ENCODE measurements at places on chromosomes 1 and 21.

- DNase-seq, result no peak
Measured at GRCh38 chr1:16644193-16644481, 22.6 kb downstream of the RNU1-3 start.

- DNase-seq, result no peak
Measured at GRCh38 chr1:29577512-29577911, 341.2 kb downstream of the PTPRU start.

- DNase-seq, result no peak
Measured at GRCh38 chr1:176391621-176392020, 71.4 kb upstream of the PAPPA2 start.

GRCh38 chr1:33319186-33319948 is 1.5 kb downstream of the A3GALT2 start:
- DNase-seq, result no peak

DNA sequence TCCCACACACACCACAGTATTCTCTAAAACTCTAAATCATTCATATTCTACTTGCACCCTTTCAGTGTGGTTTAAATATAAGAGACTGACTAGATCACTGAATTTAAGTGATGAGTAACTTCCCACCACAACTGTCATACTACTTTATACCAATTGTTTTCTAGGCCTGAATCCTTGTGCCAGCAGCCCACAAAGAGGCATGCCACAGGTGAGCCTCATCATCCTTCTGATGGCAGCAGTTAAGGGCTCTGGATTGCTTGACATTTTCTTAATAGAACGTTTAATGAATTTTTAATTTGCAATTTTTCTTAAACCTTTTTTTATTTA is 9.6 kb downstream of the C1orf105 start:
- DNase-seq, result no peak

GRCh38 chr1:96238426-96238825 is 483.2 kb upstream of the PTBP2 start:
- DNase-seq, result no peak

DNA sequence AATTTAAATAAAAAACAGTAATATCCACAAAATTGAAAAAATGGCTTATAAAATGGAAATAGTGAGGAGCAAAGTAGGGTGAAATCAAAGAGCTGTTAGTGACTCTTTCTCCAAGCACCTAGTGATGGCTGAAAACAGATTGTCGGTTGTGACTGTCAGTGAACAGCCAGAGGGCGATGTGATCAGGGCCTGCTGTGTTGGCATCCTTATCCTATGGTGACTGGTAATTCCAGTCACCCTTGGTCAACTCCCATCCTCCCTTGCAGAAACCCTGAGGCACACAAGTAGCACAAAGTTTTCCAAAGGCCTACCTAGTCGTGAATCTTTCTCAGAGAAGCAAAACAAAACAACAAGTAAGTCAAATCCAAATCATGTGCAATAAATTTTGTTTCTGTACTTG is 599.8 kb upstream of the CXADR start:
- no peak for DNase-seq

DNA sequence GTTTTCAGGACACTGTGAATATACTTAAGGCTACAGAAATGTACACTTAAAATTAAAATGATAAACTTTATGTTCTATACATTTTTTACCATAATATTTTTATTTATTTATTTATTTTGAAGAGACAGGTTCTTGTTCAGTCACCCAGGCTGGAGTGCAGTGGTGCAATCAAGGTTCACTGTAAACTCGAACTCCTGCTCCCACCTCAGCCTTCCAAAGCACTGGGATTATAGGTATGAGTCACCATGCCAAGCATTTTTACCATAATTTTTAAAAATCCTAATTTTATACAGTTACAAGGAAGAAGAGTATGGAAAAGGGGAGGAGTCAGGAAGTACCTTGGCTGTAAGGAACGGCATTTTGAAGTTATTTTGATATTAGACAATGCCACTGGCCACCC is 23.6 kb upstream of the ANGPTL3 start:
- no peak for DNase-seq

- no peak for DNase-seq
Measured at GRCh38 chr1:17039522-17039921, 14.3 kb downstream of the SDHB start.

DNA sequence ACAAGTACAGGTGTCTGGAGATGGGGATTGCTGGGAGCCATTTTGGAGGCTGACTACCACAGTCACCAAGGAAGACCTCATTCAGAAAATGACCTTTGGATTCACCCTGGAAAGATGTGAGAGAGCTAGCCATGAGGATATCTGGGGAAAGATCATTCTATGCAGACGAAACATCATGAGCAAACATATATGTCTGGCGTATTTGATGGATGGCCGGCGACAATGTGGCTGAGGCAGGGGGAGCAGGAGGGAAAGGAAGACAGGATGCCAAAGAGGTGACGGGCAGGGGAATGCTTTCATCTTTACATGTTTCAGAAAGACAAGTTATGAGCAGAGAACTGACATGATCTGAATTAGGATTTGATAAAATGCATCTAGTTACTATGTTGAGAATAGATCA is 61.5 kb upstream of the SOX13 start:
- DNase-seq, result no peak

- no peak for DNase-seq
Measured at GRCh38 chr1:9443913-9444445, 95.3 kb upstream of the SLC25A33 start.

GRCh38 chr1:26275580-26276431 is 4.1 kb upstream of the SH3BGRL3 start:
- DNase-seq, result peak; percentile 82

GRCh38 chr1:178946416-178946815 is 75.5 kb upstream of the ANGPTL1 start:
- DNase-seq, result no peak

DNA sequence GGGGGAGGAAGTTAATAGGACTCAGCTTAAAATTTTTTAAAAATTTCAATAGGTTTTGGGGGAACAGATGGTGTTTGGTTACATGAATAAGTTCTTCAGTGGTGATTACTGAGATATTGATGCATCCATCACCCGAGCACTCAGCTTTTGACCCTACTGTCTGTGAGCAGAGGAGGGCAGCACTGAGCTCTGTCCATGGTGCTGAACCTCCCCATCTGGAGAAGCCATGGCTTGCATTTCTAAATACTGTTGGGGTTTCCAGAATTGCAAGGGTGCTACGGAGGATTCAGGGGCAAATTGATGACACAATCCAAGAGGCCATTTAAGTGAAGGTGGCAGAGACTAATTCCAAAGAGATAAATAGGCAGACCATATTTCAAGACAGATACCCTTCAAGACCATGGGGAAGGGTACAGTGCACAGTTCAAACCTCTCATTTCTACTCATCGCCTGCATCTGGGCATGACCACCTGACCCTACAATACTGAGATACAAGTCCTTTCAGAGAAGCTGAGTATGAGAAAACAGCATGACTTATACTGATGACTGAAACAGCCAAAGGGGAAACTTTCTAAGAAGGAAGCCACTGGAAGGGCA is 17.2 kb downstream of the SYT2 start:
- peak; percentile 51 for DNase-seq

GRCh38 chr21:41823166-41823565 is 56.0 kb downstream of the PRDM15 start:
- DNase-seq, result no peak

DNA sequence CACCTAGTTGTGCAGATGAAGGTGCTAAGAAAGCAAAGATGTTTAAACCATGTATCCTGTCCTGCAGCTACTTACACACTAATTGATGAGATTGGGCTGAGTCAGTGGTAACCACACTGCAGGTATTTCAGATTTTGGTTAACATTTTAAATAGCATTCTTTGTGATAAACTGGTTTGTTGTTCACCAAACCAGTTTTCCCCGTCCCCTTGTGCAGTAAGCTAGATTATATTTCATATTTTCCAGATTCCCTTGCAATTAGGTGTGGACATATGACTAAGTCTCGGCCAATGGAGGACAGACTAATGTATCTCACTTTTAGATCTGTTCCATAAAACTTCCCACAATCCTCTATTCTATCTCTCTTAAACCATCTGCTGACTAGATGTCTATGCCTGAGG is 320.4 kb downstream of the RWDD3 start:
- no peak for DNase-seq

- DNase-seq, result no peak
Measured at GRCh38 chr1:90336552-90337324, 341.8 kb downstream of the ZNF326 start.

- no peak for DNase-seq
Measured at GRCh38 chr1:41608211-41608610, 123.7 kb upstream of the EDN2 start.
